ENCODE measurements at places on chromosomes 5 and 9.

- no peak for DNase-seq
Measured at GRCh38 chr5:35087991-35088390, 40.2 kb upstream of the AGXT2 start.

GRCh38 chr9:122265149-122265915, 650 bp downstream of the MRRF start:
- DNase-seq: no peak

GRCh38 chr9:6426117-6426516, 13.1 kb downstream of the UHRF2 start:
- DNase-seq: no peak

DNA sequence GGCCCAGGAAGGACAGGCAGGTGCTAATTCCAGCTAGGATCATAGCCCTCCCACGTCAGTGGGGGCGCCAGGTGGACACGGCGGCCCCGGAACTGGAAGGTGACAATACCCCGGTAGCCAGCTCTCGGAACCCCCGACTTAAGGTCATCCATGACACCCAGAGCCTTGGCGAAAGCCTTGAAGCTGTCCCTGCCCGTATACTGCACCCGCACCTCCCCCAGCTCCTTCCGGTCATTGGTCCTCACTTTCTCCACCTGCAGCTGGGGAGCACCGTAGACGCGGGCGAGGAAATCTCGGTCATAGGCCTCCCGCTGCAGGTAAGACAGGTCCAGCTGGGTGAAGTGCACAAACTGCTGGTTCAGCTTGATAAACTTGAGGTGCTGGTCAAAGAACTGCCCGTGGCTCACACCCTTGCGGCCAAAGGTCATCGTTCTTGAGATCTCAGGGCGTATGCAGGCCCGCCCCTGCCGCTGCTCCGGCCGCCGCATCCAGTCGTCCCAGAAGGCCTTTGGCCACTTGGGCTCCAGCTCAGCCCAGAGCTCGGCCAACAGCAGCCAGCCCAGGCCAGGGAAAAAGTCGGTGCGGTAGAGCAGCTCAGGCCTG, 10.9 kb downstream of the MGAT1 start:
- DNase-seq: no peak

- no peak for DNase-seq
Measured at GRCh38 chr9:89799766-89800165, 195.0 kb downstream of the GADD45G start.

DNA sequence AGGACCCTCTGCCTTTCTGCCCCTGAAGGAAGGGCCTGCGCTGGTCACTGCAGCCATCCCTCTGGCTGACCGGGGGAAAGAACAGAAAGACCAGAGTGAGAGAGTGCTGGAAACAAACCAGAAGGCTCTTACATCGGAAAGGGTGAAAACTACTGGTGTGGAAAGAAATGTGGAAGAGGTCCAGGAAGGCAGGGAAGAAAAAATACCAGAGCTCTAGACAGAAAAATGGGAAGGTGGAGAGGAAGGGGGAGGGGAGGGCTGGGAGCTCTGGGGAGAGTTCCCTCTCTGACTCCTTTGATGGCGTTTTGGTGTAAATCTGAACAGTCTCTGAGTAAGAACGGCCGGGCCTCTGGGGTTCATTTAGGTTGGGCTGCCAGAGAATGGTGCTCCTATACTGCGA, 47.7 kb downstream of the COL23A1 start:
- no peak for DNase-seq

- no peak for DNase-seq
Measured at GRCh38 chr9:135925496-135926133, 18.3 kb upstream of the CAMSAP1 start.

DNA sequence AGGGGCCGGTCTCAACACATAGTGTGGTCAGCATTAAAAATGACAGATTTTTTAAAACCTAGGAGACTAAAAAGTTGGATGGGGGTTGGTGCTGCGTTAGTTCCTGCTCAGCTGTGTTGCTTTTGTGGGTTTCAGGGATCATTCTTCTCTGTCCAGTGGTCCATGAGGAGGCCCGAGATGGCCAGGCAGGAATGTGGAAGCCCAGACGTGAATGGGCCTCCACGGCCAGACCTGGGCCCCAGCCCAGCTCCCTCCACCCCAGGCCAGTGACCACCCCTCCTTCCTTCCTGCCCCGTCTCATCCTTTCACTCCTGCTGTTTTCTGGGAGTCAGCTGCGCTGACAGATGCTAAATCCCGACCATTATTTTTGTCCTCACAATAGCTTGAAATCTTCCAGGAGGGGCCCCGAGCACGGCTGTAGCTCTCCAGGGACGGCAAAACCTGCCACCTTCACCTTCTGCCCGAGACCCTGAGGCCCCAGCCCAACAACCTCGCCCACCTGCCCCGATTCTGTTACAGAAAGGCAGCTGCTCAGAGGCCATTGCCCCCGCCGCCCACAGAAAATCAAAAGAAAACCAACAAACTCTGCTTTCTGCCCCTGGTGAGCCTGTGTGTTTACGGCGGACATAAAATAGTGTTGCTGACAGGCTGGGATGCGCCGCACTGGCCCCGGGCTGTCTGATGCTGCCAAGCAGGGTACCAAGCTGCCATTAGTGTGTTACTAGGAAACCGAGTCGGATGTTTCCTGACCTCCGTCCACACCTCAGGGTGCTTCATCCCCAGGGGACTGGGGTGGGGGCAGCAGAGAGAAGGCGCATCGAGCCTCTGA, 83.7 kb upstream of the SARDH start:
- DNase-seq: no peak

DNA sequence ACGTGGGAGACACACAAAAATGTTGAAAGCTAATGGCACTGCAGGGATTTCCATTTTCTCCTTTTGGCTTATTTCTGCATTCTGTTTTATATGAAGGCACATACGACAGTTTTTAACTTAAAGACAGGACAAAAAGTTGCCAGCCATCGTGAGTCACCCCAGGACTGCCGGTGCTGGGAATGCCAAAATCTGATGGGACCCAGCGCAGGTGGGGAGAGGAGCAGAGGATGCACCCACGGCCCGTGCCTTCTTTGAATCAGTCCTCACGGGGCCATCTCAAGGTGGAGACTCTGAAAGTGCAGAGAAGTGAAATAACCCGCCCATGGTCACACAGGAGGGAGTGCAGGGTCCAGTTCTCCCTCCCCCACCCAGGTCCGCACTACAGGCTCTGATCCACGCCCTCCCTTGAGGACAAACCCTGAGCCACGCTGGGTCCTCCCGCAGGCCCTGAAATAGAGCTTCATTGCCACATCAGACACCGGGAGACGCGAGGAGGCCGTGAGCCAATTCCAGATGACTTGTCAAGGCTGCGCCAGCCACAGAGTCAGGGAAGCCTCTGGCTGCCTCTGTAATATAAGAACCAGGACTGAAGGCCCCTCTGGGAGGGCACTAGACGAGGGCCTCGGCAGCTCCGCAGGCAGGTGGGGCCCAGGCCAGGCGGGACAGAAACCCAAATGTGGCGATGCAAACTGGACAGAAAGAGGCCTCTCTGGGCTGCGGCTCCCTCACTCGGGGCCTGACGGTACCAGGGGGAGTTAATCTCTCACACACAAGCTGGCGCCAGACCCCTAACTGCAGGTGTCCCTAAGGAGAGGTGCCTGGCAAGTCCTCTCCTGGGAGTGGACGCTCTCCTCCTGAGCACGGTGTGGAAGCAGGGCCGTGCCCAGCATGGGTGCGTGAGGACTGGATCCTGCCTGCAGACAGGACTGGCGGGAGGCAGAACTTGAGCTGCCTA, 22.9 kb downstream of the ADAMTS2 start:
- no peak for DNase-seq

DNA sequence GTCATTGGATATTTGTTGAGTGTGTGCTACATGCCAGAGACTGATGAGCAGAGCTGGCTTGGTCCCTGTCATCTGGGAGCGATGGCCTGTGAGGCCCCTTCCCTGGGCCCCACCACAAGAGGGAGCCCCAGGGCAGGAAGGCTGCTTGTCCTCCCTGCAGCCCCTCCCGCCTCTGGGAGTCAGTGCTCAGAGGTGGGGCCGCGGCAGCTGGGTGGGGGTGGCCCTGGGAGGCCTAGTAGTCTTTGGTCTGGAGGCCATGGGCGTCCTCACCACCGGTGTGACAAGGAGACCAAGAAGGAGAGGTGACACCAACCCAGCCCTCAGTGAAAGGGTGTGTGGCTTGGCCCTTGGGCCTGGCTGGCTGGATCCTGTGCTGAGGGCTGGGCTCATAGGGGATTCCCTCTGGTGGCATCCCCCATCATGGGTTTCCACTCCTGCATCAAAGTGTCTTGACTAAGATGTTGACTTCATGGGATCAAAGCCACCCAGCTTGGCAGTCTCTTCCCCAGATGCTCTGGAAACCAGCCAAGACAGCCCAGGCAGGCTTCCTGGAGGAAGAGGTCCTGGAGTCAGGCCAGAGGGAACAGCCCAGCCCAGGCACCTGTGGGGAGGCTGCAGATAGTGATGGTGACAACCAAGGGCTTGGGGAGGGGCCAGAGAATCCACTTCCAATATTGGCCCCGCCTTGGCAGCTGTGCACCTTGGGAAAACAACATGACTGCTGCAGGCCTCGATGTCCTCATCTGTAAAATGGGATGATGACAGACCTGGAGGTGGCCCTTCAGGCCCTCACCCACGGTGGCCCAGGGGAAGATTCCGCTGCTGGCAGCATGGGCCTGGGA, 166.7 kb downstream of the GAPVD1 start:
- no peak for DNase-seq

- no peak for DNase-seq
Measured at GRCh38 chr5:101390151-101390908, 487.2 kb upstream of the ST8SIA4 start.

GRCh38 chr5:132635873-132636272, 22.1 kb upstream of the IL13 start:
- DNase-seq: no peak

DNA sequence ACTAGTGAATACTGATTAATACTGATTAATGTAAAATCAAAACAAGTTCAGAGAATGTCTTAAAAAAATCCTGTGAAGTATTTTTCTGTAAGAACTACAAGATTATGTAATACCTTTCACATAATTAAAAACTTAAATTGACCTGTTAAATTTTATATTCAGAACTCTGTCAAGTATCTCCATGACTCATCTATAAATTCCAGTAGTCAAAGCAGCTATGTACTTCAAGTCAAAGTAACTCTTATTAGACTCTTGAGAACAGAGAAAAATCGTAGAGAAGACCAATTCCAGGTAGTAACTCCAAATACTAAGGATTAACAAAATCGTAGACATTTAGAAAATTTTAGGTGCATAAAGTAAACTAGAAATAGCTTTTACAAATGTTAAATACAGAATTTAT, 77.1 kb downstream of the HOMER1 start:
- no peak for DNase-seq

DNA sequence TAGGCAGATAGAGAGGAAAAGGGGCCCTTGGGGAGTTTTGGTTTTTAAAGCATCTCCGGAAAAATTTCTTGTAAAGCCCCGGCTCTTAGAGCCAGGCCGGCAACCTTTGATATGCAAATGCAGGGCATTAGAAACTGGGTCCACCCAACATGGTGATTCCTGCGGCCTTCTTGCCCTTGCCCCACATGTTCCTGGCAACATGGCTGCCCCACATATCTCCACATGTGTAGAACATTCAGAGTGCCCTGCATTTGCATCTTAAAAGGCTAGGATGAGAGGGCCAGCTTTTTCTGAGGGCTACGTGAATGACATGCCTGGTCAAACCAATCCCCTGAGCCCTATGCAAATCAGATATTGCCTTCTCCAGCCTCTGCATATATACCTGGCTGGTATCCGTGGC, 5.0 kb upstream of the SNAPC3 start:
- DNase-seq: no peak

- no peak for DNase-seq
Measured at GRCh38 chr5:77960863-77961396, 184.8 kb upstream of the TBCA start.

DNA sequence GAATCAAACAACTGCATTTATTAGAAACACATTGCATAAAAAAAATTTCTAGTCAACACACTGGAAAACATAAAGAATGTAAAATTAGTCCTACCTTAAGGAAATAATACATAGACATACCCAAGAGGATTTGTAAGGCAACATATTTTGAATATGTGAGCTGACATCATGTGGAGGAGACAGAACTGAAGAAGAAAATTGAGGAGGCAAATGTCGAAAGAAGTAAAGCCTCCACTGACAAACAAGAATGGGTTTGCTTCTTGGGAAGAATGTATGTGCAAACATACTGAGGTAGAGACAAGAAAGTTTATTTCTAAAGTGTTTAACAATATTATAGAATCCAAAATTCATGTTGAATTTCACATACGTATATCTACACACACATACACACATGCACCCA, 363.0 kb upstream of the PDE4D start:
- no peak for DNase-seq

- DNase-seq: no peak
Measured at GRCh38 chr9:78261403-78262001, 25.6 kb downstream of the CEP78 start.

- no peak for DNase-seq
Measured at GRCh38 chr5:178624631-178625546, 2.0 kb downstream of the CLK4 start.

- no peak for DNase-seq
Measured at GRCh38 chr9:114538241-114538640, 33.0 kb upstream of the WHRN start.

GRCh38 chr9:120942186-120943001, 15.8 kb upstream of the TRAF1 start:
- DNase-seq: no peak

DNA sequence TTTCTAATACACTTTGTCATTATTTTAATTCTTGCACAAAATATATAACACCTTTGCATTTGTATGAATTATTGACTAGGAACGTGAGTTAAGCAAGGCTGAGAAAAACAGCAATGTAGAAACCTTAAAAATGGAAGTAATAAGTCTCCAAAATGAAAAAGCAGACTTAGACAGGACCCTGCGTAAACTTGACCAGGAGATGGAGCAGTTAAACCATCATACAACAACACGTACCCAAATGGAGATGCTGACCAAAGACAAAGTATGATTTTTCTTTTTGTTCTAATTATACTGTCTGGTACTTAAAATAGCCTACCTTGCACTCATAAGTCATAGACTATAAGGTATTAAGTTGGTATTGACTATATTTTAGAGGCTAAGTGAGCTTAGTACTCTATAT, 34.4 kb downstream of the RAD50 start:
- DNase-seq: no peak

DNA sequence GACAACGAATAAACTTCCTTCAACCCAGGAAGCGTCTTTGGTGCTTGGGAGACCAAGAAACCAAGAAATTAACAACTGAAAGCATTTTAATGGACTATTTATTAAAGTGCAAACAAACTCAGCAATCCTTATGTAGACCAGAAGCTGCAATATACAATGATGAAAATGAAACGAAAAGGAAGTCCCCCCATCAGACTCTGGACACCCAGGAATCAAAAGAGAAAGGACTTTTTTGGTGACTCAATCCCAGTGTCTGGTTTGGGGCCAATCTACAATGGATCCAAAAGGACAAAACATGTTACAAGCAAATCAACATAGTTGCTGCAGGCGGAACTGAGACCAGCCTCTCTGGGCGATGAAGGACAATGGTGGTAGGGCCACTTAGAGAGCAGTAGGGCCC, 39.5 kb downstream of the C9orf152 start:
- no peak for DNase-seq
